ENCODE measurements at places on chromosomes 5 and 9. TPM values are rescaled to one million over a fixed set of nuclear protein-coding genes. Genes with fewer than 3 reads are reported as not detected.

TAS2R1 gene
- total RNA-seq: 0.94 TPM

PCDHB6 gene
- total RNA-seq: 1.9 TPM

HEMGN gene
- 34.7 TPM for total RNA-seq

ADAMTSL2 gene
- total RNA-seq: 3.7 TPM

TRPM3 gene
- 198 TPM for total RNA-seq

NPR2 gene
- total RNA-seq: 24.9 TPM

C5orf58 gene
- not detected for total RNA-seq

PPP3R2 gene
- 0.61 TPM for total RNA-seq

SPARC gene
- total RNA-seq: 2,298 TPM
